Activated naive CD8-positive, alpha-beta T cell treated with anti-CD3 and anti-CD28 coated beads, Interleukin-2, amount 10 ng/mL, durations not matched to agents 7 days and 5 days (primary cell): ENCODE measurements at places on chromosomes 7 and 10. TPM values are rescaled to one million over a fixed set of nuclear protein-coding genes. Genes with fewer than 3 reads are reported as not detected.
A peak's percentile ranks its signal among the peaks of the same experiment; 100 is the strongest.

Gene NKX1-2
- total RNA-seq: not detected

Gene TRIM74
- 2.5 TPM for total RNA-seq

Gene AFAP1L2
- total RNA-seq: 5.0 TPM

Gene ACSM6
- total RNA-seq: not detected

Gene GPR141
- total RNA-seq: not detected

Gene LRRC17
- not detected for total RNA-seq

Gene DDC
- total RNA-seq: not detected

DNA sequence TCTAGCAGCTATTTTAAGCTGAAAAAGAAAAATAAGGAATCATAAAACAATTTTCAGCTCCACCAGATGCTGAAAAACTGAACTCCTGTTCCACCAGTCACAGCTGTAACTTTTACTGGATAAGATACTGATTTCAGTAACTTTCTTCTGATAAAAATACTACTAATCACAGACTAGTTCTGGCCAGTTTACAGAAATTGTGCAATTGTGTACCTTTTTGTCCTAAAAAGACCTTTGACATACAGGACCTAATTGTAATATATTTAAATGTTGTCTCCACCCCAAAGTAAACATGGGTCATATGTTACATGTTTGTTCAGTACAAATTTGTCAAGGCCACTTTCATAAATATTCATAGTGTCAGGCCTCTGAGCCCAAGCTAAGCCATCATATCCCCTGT lies 27.1 kb upstream of the PIP start:
- no peaks in the 10 kb centered on the region for H3K36me3 ChIP-seq
- DNase-seq: no peak
- H3K27ac ChIP-seq: no peak overlapping the region
- no peaks in the 10 kb centered on the region for H3K4me1 ChIP-seq
- H3K27me3 ChIP-seq: no peaks in the 10 kb centered on the region
- no peak overlapping the region for H3K4me3 ChIP-seq

DNA sequence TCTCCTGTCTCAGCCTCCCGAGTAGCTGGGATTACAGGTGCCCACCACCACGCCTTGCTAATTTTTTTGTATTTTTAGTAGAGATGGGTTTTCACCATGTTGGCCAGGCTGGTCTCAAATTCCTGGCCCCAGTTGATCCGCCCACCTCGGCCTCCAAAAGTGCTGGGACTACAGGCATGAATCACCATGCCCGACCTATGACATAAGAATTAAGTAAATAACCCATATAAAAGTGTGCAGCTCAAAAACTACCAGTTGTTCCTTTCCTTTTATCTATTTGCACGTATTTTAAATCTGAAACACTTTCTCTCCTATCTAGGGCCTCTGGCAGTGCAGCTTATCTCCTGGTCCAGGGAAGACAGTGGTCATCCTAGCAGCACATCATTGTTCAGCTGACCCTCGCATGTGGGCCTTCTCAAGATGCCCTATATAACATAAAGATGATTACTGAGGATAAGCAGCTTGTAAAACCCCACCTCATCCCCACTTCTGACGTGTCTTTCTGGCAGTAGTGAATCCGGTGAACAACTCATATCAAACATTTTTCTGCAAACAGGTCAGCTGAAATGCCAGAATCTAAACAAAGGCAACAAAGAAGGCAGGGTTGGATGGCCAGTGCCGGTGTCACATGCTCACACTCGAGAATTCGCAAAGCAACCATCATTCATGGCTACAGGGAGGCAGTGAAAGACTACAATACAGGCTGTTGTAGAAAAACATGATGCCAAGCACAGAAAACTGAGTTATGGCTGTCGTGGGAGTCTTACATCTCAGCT lies 36.0 kb upstream of the KCNIP2 start:
- H3K27ac ChIP-seq: no peak overlapping the region
- no peak for DNase-seq
- H3K36me3 ChIP-seq: peaks cover 3% of the 10 kb centered on the region
- peaks cover 16% of the 10 kb centered on the region for H3K4me1 ChIP-seq

DNA sequence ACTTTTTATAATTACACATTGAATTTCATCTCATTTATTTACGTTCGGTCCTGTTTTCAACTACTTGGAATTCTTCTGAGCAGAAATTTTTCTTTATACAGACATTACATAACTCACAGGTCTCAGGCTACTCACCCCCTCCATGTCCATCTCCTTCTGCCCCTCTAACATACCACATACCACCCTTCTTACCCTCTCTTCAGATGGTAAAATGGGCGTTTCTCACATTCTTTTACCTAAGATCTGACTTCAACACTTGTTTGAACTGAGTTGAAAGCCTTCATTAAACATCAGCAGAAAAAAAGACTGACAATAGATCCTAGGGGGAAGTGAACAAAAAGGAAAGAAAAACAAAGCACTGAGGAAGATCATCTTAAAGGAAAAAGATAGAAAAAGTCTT lies 309.7 kb downstream of the CTNNA3 start:
- H3K4me1 ChIP-seq: peaks cover 2% of the 10 kb centered on the region
- H3K36me3 ChIP-seq: no peaks in the 10 kb centered on the region
- no peak overlapping the region for H3K27ac ChIP-seq
- H3K27me3 ChIP-seq: peaks cover 15% of the 10 kb centered on the region

DNA sequence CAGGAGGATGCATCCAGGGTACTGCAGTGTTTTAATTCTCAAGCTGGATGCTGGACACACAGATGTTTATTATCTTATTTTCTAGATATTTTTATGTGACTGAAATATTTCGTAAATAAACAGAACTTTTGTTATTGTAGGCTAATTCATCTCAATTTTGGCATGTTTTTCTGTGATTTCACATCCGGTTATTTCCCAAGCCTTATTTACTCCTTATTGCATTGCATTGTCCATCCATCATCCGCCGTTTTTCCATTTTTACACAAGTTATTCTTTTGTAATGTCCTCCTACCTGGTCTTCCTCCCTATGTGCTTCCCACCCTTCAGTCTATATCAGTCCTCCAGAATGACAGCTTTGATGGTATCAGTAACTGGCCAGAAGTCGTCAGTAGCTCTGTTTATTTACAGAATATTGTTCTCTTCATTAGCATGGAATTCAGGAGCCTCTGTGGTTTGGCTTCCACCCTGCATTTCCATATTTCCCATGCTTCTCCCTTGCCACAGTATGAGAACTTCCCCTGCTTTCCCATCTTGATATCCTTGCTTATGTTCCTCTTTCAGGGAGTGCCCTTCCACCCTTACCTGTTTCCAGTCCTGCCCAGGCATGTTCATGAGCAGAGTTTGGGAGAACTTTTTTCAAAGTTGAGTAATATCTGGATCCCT lies 16.1 kb downstream of the GNAI1 start:
- no peak overlapping the region for H3K4me3 ChIP-seq
- H3K27ac ChIP-seq: no peak overlapping the region

GRCh38 chr7:151342811-151343210 lies 1.2 kb downstream of the NUB1 start:
- H3K4me1 ChIP-seq: peaks cover 25% of the 10 kb centered on the region
- peaks cover 19% of the 10 kb centered on the region for H3K36me3 ChIP-seq
- H3K4me3 ChIP-seq: peak overlapping the region; percentile 87
- no peaks in the 10 kb centered on the region for H3K27me3 ChIP-seq

GRCh38 chr10:111739125-111739873 lies 444.3 kb downstream of the GPAM start:
- H3K4me1 ChIP-seq: no peaks in the 10 kb centered on the region
- H3K27me3 ChIP-seq: no peaks in the 10 kb centered on the region
- H3K27ac ChIP-seq: no peak overlapping the region
- DNase-seq: no peak
- H3K36me3 ChIP-seq: no peaks in the 10 kb centered on the region

DNA sequence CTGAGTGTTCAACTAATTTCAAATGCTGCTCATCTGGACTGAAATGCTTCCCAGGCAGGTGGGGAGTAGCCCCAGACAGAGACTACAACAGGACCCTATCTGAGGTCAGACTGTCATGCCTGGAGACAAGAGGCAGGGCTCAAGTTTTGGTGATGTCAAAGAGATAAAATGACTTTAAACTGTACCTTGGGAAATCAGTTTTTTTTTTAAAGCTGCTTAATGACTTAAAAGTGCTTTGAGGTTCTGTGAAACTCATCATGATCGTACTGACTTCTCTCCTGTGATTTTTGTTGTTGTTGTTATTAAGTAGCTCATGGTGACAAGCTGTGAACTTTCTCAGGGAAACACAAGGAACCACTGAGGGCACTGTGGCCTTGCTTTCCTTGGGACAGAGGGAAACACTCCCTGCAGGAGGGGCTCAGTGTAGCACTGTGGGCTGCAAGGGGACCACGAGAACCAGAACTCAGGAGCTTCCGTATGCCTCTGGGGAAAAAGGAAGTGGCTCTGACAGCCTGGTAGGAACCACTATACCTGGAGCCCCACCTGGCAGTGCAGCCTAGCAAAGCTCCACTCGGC lies 9.5 kb downstream of the HIPK2 start:
- peak overlapping the region; percentile 76 for H3K4me3 ChIP-seq
- peak overlapping the region; percentile 94 for H3K27ac ChIP-seq
- peaks cover 51% of the 10 kb centered on the region for H3K4me1 ChIP-seq
- no peaks in the 10 kb centered on the region for H3K27me3 ChIP-seq
